ENCODE measurements at places on chromosomes 5 and 9.

DNA sequence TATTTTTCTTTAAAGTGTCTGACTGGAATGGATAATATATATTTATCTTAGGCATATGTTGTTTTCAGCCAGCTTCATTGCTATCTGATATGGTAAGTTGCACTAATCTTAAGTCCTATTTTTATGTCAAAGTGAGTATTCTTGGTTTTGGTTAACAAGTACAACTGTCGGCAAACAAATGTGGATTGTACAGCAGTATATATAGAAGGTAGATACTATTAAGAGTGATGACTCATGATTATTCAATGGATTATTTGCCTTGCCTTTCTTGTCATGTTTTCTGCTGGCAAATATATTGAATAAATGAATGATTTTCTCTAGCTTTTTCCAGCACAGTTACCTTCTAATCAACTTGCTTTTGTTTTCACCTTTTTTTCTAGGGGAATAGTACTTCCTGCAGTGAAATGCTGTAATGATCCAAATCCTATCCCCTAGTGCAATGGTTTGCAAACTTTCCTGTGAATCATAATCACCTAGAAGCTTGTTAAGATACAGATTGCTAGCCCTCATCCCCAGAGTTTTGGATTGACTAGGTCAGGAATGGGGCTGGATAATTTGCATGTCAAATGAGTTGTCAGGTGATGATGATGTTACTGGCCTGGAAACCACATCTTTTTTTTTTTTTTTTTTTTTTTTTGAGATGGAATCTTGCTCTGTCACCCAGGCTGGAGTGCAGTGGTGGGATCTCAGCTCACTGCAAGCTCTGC, 60.8 kb upstream of the ARRDC3 start:
- no peak for DNase-seq

DNA sequence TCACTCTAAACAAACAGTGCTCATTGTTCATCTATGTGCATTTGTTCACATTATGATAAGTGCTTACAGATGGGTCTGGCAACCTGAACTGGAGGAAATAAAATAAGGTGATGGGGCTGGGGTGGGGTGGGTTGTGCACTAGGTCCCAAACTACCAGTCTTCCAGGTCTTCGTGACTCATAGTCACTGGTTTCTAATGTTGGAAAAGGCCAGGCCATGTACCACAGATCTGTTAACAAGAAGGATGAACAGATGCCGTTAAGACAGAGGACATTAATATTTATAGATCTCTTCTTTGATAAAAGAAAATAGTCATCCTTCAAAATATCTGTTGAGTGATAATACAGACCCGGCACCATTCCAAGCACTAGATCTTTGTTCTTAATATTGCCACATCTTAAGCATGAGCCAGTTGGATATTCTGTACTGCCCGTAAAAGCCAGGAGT, 71.4 kb upstream of the STARD4 start:
- no peak for DNase-seq

- no peak for DNase-seq
These were observed 67.6 kb upstream of the SLC12A2 start for GRCh38 chr5:128015978-128016377.

DNA sequence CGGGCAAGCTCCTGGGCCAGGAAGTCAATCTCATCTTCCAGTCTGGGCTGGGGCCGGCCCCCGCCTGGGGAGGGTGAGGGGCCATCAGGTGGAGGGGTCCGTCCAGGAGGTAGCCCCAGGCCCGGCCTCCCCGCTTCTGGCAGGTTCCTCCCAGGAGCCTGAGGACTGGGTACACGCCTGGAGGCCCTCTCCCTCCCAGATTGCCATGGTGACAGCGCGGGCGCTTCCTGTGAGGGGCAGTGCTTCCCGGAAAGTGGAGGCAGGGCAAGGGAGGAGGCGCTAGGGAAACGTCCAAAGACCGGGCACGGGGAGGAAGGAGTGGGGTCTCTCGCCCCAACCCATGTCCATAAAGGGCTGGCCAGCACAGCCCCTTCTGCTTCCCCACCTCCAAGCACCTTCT, 4.9 kb downstream of the NPDC1 start:
- DNase-seq: no peak

DNA sequence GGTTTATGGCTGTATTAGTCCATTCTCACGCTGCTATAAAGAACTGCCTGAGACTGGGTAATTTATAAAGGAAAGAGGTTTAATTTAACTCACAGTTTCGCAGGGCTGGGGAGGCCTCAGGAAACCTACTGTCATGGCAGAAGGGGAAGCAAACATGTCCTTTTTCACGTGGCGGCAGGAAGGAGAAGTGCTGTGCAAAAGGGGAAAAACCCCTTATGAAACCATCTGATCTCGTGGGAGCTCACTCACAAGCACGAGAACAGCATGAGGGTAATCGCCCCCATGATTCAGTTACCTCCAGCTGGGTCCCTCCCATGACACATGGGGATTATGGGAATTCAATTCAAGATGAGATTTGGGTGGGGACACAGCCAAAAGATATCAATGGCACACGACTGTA, 13.9 kb downstream of the LRRC70 start:
- no peak for DNase-seq
